Left colon (tissue), 2 donors: ENCODE measurements at places on chromosomes 2 and 18. TPM values are rescaled to one million over a fixed set of nuclear protein-coding genes. Genes with fewer than 3 reads are reported as not detected.
A peak's percentile ranks its signal among the peaks of the same experiment; 100 is the strongest.

DNA sequence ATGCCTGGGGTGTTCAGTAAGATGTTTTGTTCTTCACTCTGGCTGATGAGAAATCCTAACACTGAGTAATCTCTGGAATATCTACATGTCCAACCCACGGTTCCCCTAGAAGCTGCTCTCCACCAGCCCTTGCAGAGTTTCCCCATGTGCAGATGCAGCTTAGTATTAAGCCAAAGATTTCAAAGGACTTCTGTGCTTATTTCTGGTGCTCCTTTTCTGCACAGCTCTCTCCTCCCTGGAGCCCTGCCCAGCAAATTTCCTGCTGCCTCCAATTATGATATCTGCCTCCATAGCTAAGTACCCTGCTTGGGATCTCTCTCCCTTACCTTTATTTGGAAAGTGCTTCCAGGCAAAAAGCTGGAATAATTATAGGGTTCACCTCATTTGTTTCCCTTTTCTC is 949.3 kb downstream of the BCL11A start:
- no peak for DNase-seq

- DNase-seq: peak; percentile 82
Observed at GRCh38 chr2:241637018-241637794, at the start of the genes ATG4B and THAP4. TSS of gene ATG4B (plus strand) at chr2:241637693. CDS start at chr2:241637715, 22 bp downstream. TSS of gene THAP4 (minus strand) at chr2:241637158. CDS start at chr2:241637017, 141 bp downstream.

DTNA gene
- 7.0 TPM for total RNA-seq

RBBP8 gene
- 22.0 TPM for total RNA-seq

PAX8 gene
- 1.3 TPM for total RNA-seq

GRCh38 chr2:129237966-129238725 is 741.3 kb upstream of the RAB6C start:
- no peak for DNase-seq

DNA sequence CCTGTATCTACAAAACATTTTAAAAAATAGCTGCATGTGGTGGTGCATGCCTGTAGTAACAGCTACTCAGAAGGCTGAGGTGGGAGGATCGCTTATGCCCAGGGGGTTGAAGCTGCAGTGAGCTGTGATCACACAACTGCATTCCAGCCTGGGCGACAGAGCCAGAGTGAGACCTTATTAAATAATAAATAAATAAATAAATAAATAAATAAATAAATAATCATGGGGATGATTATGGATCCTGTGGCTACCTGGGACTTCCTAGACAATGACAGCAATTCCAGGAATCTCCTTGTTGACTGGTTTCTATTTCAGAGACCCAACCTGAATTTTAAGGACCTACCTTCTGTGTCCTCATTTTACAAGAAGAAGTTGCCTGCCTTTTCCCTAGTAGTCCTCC is 91.5 kb downstream of the KCTD18 start:
- no peak for DNase-seq

DNA sequence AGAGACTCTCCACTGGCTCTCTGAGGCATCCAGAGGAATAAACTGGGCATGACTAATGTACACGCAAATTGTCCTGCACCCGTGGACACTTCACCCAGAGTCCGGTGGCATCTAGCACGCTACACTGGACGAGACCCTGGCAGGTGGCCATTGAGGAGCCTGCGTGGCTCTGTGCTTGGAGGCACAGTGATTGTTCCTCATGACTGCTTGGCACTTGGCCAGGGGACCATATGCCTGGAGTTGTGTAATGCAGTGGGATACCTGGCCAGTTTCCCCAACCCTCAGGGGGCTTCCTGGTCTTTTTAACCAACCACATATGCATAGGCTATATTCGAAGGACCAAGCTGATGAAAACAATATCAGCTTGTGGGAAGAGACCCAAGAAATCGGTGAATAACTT is 66.6 kb downstream of the MTCL1 start:
- DNase-seq: peak; percentile 46

- no peak for DNase-seq
Observed at GRCh38 chr2:169143998-169144397, 74.6 kb downstream of the DHRS9 start.
